ENCODE measurements at places on chromosomes 13 and 19.

GRCh38 chr19:44752123-44752815, 3.8 kb downstream of the BCL3 start:
- DNase-seq: no peak

GRCh38 chr19:18659281-18660050, 22.6 kb downstream of the KLHL26 start:
- DNase-seq: no peak

- DNase-seq: no peak
These were observed 279.0 kb downstream of the NHLRC3 start for GRCh38 chr13:39317291-39317690.

DNA sequence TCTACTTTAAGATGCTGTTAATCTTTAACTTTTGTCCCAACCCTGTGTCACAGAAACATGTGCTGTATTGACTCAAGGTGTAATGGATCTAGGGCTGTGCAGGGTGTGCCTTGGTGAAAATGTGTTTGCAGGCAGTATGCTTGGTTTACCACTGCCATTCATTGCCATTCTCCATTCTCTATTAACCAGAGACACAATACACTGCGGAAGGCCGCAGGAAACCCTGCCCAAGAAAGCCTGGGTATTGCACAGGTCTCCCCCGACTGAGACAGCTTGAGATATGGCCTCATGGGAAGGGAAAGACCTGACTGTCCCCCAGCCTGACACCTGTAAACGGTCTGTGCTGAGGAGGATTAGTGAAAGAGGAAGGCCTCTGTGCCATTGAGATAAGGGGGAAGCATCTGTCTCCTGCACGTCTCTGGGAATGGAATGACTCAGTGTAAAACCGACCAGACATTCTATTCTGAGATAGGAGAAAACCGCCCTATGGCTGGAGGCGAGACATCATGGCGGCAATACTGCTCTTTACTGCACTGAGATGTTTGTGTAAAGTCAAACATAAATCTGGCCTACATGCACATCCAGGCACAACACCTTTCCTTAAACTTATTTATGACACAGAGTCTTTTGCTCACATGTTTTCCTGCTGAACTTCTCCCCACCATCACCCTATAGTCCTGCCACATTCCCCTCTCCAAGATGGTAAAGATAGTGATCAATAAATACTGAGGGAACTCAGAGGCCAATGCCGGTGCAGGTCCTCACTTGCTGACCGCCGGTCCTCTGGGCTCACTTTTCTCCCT, 13.1 kb upstream of the ZNF888 start:
- DNase-seq: no peak

DNA sequence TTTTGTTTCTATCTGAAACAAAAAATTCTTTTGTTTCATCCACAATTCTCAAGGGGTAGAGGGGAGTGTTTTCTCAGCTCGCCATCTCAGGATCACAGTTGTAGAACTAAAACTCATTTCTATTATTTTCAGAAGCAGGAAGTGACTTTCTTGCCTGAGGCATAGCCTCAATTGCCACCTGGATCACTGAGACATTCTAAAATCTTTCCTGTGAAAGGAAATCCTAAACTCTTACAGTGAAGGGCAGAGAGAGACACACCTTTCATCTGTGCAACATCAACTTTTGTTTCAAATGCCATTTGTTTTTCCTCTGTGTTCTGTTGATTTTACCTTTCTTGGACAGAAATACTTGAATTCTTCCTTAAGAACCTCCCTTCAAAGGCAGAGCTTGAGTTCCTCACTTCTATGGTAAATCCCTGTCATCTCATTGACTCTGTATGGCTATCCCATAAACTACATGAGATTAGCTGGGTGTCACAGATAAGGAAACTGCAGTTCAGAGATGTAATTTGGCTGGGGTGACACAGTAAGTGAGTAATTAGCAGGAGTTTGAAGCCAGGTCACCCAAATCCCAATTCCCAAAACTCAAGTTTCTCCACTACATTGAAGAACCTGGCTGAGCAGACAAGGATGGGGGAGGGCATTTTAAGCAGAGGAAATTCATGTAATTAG, 224.4 kb upstream of the HTR2A start:
- DNase-seq: no peak

DNA sequence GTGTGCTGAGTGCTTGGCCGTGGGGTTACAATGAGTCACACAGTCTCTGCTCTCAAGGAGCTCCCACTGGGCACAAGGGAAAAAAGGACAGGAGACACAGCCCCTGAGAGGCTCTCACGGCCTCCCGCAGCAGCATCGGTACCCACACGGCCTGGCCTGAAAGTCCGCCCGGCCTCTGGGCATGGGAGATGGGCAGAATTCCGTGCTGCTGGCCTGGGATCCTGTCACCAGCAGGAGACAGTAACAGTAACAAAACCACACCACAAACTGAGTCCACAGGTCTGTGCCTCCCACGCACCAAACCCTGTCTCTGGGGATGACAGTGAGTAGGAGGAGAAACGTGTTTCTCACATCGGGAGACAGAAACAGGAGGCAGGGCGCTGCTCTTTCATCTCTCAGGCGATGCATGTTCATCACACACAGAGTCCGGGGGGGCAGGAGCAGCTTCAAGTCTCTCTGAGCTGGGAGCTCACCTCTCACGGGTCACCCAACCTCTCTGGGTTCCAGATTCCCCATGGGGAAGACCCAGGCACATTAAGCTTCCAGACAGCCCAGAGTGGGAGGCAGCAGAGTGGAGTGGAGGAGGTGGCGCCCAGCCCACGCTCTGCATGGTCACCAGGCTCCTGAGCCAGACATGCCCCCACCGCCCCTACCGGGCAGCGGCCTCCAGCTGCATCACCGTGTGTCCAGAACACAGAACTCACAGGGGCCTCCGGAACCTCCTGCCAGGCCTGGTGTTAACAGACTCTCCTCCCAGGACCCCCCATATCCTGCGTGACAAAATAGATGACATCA, 124.7 kb upstream of the VSTM2B start:
- no peak for DNase-seq

DNA sequence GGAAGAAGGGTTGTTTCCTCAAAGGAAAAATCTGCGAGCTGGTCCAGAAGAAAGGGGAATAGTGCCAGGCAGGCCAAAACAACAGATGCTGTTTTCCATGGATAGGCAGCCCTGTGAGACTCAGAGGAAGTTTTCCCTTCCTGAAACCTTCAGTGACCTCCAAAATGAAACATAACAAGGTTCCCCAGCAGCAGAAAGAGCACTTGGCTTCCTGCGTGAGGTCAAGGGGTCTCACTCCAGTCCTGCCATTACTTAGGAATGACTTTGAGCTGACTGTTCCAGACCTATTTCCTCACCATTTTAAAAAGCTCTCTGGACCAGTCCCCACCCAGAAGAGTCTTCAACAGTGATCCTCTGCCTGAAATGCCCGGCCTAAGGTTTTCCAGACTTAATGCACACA, 104.6 kb upstream of the IPO5 start:
- DNase-seq: no peak

Data from activated naive CD8-positive, alpha-beta T cell treated with anti-CD3 and anti-CD28 coated beads, Interleukin-2, amount 50 U/mL, for 24 hours (primary cell).